B cell (primary cell): ENCODE measurements at places on chromosomes 13 and 19. TPM values are rescaled to one million over a fixed set of nuclear protein-coding genes. Genes with fewer than 3 reads are reported as not detected.

The PLK5 gene
- not detected in 2 replicates for polyA plus RNA-seq

- no peak overlapping the region for H3K4me3 ChIP-seq
- H3K27me3 ChIP-seq = no peaks in the 10 kb centered on the region
- H3K36me3 ChIP-seq = no peaks in the 10 kb centered on the region
- no peaks in the 10 kb centered on the region for H3K4me1 ChIP-seq
Observed at GRCh38 chr13:33150126-33150525, 133.9 kb downstream of the KL start.

- H3K4me3 ChIP-seq = no peak overlapping the region
- DNase-seq = no peak
- H3K4me1 ChIP-seq = no peaks in the 10 kb centered on the region
- H3K27me3 ChIP-seq = no peaks in the 10 kb centered on the region
- no peaks in the 10 kb centered on the region for H3K36me3 ChIP-seq
Observed at GRCh38 chr13:53214433-53214832, 185.8 kb downstream of the OLFM4 start.

The CYP4F12 gene
- polyA plus RNA-seq = not detected in 2 replicates

DNA sequence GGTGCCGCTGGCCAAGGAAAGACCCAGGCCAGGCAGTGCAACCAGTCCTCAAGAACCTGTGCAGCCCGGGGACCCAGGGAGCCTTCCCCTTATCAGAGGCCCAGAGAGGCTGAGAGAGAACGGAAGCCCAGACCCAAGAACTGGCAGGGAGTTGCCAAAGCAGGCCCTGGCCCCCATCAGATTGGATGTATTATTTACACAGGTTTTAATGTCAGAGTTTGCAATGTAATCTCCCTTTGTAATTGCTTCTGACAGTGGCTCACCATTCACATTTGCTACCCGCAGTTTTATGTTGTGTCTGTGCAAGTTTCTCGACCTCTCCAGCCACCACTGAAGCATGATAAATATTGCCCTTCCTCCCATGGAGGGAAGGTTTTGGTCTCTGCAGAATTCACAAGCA lies 660.9 kb downstream of the LIG4 start:
- H3K36me3 ChIP-seq = no peaks in the 10 kb centered on the region
- H3K4me1 ChIP-seq = no peaks in the 10 kb centered on the region
- H3K27me3 ChIP-seq = no peaks in the 10 kb centered on the region
- no peak overlapping the region for H3K27ac ChIP-seq
